ENCODE measurements at places on chromosomes 5 and 9. TPM values are rescaled to one million over a fixed set of nuclear protein-coding genes. Genes with fewer than 3 reads are reported as not detected.
A peak's percentile ranks its signal among the peaks of the same experiment; 100 is the strongest.

MYMK gene
- not detected for total RNA-seq

- H3K27ac ChIP-seq: no peak overlapping the region
- no peaks in the 10 kb centered on the region for H3K4me1 ChIP-seq
- no peaks in the 10 kb centered on the region for H3K36me3 ChIP-seq
- no peak overlapping the region for H3K4me3 ChIP-seq
- H3K27me3 ChIP-seq: no peaks in the 10 kb centered on the region
- no peak for DNase-seq
Measured at GRCh38 chr5:103425686-103426454, 136.7 kb downstream of the NUDT12 start.

DNA sequence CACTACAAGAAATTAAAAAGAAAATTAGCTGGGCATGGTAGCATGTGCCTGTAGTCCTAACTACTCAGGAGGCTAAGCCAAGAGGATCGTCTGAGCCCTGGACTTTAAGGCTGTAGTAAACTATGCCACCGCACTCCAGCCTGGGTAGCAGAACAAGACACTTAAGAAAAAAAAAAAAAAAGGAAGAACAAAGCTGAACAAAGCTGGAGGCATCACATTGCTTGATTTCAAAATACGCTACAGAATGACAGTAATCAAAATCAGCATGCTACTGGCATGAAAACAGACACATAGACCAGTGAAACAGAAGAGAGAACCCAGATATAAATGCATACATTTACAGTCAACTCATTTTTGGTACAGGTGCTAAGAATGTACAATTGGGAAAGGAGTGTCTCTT lies 14.5 kb upstream of the OTULIN start:
- H3K27me3 ChIP-seq: peaks cover 3% of the 10 kb centered on the region
- no peak for DNase-seq
- H3K4me1 ChIP-seq: peaks cover 4% of the 10 kb centered on the region
- no peak overlapping the region for H3K27ac ChIP-seq

DNA sequence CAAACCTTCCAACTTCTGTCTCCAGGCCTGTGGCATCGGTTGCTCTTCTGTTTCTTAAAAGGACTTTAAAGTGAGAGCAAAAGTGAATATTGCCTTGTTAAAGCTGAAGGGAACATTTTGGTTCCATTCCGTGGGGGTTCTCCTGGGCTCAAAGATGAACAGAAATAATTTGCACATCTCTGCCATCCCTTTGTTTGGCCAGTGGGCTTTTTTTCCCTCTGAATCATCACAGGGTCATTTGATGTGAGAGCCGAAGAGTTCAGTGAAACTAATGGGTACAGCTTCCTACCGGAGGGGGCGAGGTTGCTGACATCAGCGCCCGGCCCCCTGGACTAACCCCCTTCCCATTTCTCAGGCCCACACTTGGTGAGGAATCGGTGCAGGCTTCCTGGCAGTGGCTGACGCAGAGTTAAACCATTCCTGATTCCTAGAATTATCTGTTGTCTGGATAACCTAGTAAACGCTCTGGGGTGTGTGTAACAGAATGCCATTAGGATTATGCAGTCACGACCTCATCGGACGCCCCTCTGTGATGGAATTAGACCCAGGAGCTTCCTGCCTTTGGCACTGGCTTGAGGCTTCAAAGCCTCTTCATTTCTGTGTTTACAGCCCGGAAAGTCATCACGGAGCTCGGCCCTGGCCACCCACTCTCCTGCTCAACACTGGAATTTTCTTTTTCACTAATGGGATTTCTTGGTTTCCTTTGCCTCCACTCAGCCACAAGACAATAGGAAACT lies 61.6 kb upstream of the RPL26L1 start:
- no peak for DNase-seq
- peak overlapping the region; percentile 84 for H3K27ac ChIP-seq
- no peak overlapping the region for H3K4me3 ChIP-seq

CHSY3 gene
- 1.4 TPM for total RNA-seq

COL15A1 gene
- 15.0 TPM for total RNA-seq

- H3K27me3 ChIP-seq: no peaks in the 10 kb centered on the region
- no peak overlapping the region for H3K4me3 ChIP-seq
- no peak overlapping the region for H3K27ac ChIP-seq
- DNase-seq: no peak
Measured at GRCh38 chr9:87294126-87294525, 203.5 kb upstream of the DAPK1 start.

DMRT3 gene
- total RNA-seq: not detected

DNA sequence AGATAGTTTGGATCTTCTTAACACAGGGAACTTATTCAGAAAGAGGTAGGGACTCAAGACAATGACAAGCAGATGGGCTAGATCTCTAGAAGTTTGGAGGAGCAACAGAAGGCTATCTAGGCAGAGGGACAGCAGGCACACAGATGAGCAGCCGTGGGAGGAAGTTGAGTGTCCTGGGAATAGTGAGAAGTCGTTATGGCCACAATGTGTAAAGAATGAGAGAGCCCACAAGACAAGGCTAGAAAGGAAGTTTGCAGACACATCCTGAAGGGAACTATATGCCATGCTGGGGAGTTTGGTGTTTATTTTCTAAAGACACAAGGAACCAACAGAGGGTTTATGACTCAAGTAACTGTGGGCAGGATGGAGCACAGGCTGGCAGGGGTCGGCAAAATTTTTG lies 160.6 kb downstream of the PALM2AKAP2 start:
- H3K27me3 ChIP-seq: no peaks in the 10 kb centered on the region
- no peak for DNase-seq
- H3K4me1 ChIP-seq: no peaks in the 10 kb centered on the region

DNA sequence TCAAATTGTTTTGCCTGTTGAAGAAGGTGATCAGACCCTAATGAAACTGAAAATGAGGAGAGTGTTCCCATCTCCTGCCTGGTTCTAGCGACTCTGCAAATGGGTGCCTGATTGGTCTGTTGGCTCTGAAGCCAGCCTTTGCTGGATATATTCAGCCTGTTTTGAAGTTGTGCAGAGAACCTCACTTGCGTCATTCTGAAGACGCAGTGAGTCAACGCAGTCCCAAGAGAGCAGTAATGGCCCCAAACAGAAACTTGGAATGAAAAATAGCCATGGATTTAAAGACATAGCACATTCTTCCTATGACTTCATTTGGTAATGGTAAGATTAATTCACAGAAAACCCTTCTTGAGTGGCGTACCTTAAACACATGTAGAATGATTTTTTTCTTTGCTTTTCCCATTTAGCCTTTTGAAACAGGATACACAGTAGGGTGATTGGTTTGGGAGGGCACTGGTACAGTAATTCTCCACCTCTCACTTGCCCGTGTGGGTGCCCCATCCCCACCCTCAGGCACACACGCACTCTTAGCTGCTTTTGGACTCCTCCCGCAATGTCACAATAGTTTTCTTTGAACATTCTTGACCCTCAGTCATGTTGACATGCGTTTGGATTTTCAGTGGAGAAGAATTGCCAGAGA lies 54.1 kb upstream of the ABL1 start:
- peak; percentile 78 for DNase-seq
- peak overlapping the region; percentile 28 for H3K4me3 ChIP-seq
- no peaks in the 10 kb centered on the region for H3K36me3 ChIP-seq

CDHR2 gene
- not detected for total RNA-seq

ANXA6 gene
- 64.4 TPM for total RNA-seq

GRCh38 chr5:160009591-160009989 lies 651 bp downstream of the TTC1 start:
- H3K27ac ChIP-seq: peak overlapping the region; percentile 87
- DNase-seq: no peak
- H3K27me3 ChIP-seq: no peaks in the 10 kb centered on the region
- peak overlapping the region; percentile 90 for H3K4me3 ChIP-seq
- peaks cover 27% of the 10 kb centered on the region for H3K36me3 ChIP-seq
- peaks cover 23% of the 10 kb centered on the region for H3K4me1 ChIP-seq

GRCh38 chr5:134288610-134289009 lies 62.7 kb upstream of the PPP2CA start:
- no peaks in the 10 kb centered on the region for H3K4me1 ChIP-seq
- H3K27me3 ChIP-seq: no peaks in the 10 kb centered on the region
- H3K36me3 ChIP-seq: no peaks in the 10 kb centered on the region
- no peak overlapping the region for H3K4me3 ChIP-seq
- no peak overlapping the region for H3K27ac ChIP-seq
- DNase-seq: no peak

- DNase-seq: no peak
- H3K27ac ChIP-seq: peak overlapping the region; percentile 29
- H3K27me3 ChIP-seq: no peaks in the 10 kb centered on the region
- peaks cover 33% of the 10 kb centered on the region for H3K36me3 ChIP-seq
Measured at GRCh38 chr9:136051837-136052471, 43.1 kb downstream of the NACC2 start.

PPP1R26 gene
- total RNA-seq: 11.0 TPM

- no peaks in the 10 kb centered on the region for H3K4me1 ChIP-seq
- DNase-seq: no peak
- no peak overlapping the region for H3K4me3 ChIP-seq
- H3K27me3 ChIP-seq: peaks cover 4% of the 10 kb centered on the region
Measured at GRCh38 chr5:174972291-174972690, 247.9 kb downstream of the MSX2 start.

DNA sequence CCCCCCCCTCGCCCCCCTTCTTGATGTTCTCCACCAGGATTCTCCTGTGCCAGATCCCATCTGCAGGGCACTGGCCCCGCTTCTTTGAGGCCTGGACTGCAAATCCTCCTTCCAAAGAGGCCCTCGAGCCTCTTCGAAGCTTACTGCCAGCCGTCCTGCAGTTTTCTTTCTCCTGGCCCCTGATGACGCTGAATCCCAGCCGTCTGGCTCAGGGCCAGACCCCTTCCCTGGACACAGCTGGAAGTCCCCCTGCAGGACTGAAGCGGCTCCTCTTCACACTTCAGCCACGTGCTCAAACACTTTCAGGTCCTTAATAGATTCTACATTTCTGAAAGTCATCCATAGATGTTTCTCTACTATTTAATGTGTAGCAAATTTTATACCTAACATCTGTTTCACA lies 121.5 kb downstream of the EHMT1 start:
- H3K27ac ChIP-seq: no peak overlapping the region
- no peak for DNase-seq
- H3K4me1 ChIP-seq: peaks cover 7% of the 10 kb centered on the region
- no peak overlapping the region for H3K4me3 ChIP-seq

SV2C gene
- total RNA-seq: 0.16 TPM

CD74 gene
- total RNA-seq: 620 TPM

- H3K36me3 ChIP-seq: peaks cover 97% of the 10 kb centered on the region
- peaks cover 3% of the 10 kb centered on the region for H3K4me1 ChIP-seq
- no peak for DNase-seq
- no peak overlapping the region for H3K27ac ChIP-seq
- no peak overlapping the region for H3K4me3 ChIP-seq
- H3K27me3 ChIP-seq: no peaks in the 10 kb centered on the region
Measured at GRCh38 chr5:96745844-96746531, 61.8 kb downstream of the ERAP1 start.

DNA sequence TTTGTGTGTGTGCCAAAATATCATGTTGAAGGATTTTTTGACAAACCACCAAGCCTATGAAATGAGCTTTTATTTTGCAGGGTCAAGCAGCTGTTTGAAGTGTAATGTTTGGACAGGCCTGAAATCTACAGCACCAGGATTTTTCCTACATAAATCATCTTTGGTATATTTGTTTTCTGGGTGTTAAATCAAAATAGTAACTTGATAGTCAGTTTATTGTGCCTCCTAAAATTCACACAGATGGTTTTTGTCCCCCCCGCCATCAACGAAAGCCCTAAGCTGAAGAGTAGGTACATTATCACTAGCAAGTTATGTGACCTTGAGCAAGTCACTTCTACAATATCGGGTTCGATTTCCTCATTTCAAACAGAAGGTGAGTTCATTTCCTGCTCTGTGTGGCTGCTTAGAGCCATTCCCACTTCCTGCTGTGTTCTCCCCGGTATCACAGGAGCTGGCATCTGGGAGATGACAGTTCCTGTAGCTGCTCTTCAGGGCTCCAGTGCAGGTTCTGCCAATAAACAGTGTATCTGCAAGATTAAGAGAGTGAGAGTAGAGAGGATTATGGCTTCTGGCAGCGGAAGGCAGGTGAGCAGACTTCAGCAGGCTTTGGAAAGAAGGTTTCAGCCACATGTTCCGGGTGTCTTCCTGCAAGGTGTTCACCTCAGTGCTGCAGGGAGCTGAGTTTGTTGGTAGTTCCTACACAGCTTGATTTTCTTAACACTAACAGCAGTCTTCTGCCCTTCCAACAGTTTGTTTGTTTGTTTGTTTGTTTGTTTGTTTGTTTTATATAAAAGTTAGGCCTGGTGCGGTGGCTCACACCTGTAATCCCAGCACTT lies 48.4 kb upstream of the GNE start:
- no peaks in the 10 kb centered on the region for H3K4me1 ChIP-seq
- DNase-seq: no peak
- no peaks in the 10 kb centered on the region for H3K36me3 ChIP-seq
- H3K4me3 ChIP-seq: no peak overlapping the region
- H3K27ac ChIP-seq: no peak overlapping the region

PTGES gene
- 38.8 TPM for total RNA-seq

DNA sequence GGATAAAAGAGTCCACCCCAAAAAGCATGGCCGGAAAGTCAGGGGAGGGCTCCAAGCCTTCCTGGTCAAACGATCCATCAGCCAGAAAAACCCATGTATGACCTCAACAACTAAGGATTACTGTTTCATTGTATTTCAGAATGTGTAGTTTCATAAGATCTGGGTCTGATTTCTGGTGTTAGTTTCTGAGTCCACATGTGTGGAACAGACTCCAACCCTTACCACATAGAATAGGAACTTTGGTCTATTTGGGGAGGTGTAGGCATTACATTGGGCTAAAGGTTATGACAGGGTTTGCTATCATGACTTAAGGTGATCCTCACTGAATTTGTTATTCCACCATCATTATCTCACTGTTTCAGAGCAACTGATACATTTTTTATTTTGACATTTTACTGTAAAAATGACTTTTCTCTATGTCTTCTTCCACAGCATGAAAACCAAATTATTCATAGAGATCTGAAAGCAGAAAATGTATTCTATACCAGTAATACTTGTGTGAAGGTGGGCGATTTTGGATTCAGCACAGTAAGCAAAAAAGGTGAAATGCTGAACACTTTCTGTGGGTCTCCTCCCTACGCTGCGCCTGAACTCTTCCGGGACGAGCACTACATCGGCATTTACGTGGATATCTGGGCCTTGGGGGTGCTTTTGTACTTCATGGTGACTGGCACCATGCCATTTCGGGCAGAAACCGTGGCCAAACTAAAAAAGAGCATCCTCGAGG lies 33.5 kb downstream of the HMGCS1 start:
- H3K4me1 ChIP-seq: peaks cover 4% of the 10 kb centered on the region
- no peaks in the 10 kb centered on the region for H3K36me3 ChIP-seq
- no peak overlapping the region for H3K4me3 ChIP-seq
- no peaks in the 10 kb centered on the region for H3K27me3 ChIP-seq
- DNase-seq: no peak
- no peak overlapping the region for H3K27ac ChIP-seq

TRPM6 gene
- 1.3 TPM for total RNA-seq

SLC6A19 gene
- not detected for total RNA-seq

- H3K4me1 ChIP-seq: no peaks in the 10 kb centered on the region
- H3K27ac ChIP-seq: no peak overlapping the region
- no peak for DNase-seq
Measured at GRCh38 chr9:115998666-115999065, 154.9 kb upstream of the PAPPA start.

PCDHA4 gene
- total RNA-seq: 0.48 TPM

GRCh38 chr5:140015706-140016105 lies 27.4 kb downstream of the NRG2 start:
- no peaks in the 10 kb centered on the region for H3K4me1 ChIP-seq
- no peak overlapping the region for H3K27ac ChIP-seq
- H3K4me3 ChIP-seq: no peak overlapping the region
- no peak for DNase-seq
- no peaks in the 10 kb centered on the region for H3K36me3 ChIP-seq

PALM2AKAP2 gene
- total RNA-seq: 0.30 TPM

- H3K27ac ChIP-seq: no peak overlapping the region
- peaks cover 62% of the 10 kb centered on the region for H3K4me1 ChIP-seq
- peaks cover 34% of the 10 kb centered on the region for H3K36me3 ChIP-seq
- H3K27me3 ChIP-seq: no peaks in the 10 kb centered on the region
- no peak for DNase-seq
- H3K4me3 ChIP-seq: no peak overlapping the region
Measured at GRCh38 chr5:179765400-179765799, 28.4 kb upstream of the LTC4S start.

All from suprapubic skin (tissue), 4 donors.